ENCODE measurements at places on chromosomes 6 and 20.

GRCh38 chr6:163243692-163244589 is 170.6 kb upstream of the QKI start:
- no peak for DNase-seq

DNA sequence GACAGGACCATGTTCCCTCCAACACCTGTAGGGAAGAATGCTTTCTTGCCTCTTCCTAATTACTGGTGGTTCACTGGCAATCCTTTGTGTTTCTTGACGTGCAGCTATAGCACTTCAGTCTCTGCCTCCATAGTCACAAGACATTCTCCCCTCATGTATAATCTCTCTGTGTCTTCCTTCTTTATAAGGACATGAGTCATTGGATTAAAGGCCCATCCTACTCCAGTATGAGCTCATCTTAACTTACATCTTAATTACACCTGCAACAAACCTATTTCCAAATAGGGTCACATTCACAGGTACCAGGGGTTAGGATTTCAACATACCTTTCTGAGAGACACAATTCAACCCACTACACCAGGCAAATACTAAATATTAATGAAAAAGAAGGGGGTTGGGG is 213.6 kb downstream of the RNGTT start:
- DNase-seq = no peak

DNA sequence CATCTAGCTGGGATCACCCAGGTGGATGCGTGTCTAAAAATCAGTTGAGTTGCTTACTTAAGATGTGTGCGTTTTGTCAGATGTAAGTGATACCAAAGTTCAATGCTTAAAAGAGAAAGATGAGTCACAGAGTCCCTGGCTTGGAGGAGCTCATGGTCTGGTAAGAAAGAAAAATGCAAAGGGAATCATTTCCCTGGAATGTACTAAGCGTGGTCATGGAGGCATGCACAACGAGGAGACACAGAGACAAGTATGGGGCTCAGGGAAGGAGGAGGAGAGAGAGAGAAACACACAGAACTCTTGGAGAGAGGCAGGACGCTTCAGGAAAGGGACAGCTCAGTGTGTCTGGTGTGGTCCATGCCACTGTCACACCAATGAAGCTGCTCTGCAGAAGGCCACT is 186.9 kb upstream of the GMDS start:
- DNase-seq = no peak

DNA sequence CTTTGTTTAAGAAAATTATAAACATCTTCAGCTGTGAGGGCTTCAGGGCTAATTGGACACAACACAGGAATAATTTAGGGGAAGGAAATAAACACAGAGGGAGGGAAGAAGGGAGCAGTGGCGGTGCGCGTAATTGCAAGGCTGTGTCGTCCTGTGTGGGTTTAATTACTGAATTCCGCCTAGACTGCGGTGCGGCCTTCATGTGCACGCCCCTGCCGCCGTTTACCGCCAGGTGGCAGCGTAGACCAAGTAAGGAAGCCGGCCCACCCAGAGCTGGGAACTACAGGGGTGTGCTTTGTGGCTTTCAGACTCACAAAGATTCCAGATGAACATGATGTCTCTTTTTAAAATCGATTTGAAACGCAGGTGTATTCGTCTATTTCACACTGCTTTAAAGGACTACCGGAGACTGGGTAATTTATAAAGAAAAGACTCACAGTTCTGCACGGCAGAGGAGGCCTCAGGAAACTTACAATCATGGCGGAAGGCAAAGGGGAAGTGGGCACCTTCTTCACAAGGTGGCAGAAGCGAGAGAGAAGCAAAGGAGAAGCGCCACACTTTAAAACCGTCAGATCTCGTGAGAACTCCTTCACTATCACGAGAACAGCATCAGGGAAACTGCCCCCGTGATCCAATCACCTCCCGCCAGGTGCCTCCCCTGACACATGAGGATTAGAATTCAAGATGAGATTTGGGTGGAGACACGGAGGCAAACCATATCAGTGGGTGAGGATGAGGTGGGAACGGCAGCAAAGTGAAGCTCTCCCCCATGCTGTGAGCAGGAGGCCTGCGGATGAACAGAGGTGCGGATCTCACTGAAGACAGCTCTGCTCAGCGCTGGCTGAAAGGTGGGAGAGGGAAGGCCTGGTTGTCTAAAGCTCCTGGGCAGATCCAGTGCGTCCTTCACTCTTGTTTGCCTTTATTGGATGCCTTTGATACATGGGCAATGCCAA is 222.0 kb upstream of the PDE10A start:
- DNase-seq = peak; percentile 75

- no peak for DNase-seq
Observed at GRCh38 chr6:97841763-97842162, 558.7 kb upstream of the MMS22L start.

GRCh38 chr20:48431653-48432493 is 395.9 kb downstream of the PREX1 start:
- no peak for DNase-seq

DNA sequence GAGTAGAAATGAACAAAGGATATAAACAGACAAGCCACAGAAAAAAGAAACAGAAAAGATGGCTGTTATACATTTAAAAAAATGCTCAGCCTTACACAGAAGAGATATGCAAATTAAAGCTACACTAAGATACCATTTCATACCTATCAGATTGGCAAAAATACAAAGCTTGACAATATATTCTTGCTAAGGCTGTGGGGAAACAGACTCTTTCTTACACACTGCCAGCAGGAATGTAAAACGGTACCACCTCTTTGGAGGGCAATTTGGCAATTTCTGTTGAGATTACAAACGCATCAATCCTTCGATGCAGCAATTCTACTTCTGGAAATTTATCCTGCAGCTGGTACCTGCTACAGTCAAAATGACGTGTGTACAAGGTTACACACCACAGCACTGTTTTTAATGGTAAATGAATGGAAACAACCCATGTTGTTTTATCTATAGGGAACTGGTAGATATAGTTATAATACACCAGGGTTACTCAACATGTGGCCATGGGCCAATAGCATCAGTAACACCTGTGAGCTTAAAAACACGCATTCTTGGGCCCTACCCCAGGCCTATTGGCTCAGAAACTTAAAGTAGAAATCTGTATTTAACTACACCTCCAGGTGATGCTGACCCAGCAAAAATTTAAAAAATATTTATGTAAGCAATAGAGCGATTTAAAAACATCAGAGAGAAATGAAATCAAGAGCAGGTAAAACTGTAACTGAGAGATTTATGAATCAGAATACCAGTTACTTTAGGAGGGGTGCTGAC is 53.3 kb downstream of the TRAM2 start:
- no peak for DNase-seq

DNA sequence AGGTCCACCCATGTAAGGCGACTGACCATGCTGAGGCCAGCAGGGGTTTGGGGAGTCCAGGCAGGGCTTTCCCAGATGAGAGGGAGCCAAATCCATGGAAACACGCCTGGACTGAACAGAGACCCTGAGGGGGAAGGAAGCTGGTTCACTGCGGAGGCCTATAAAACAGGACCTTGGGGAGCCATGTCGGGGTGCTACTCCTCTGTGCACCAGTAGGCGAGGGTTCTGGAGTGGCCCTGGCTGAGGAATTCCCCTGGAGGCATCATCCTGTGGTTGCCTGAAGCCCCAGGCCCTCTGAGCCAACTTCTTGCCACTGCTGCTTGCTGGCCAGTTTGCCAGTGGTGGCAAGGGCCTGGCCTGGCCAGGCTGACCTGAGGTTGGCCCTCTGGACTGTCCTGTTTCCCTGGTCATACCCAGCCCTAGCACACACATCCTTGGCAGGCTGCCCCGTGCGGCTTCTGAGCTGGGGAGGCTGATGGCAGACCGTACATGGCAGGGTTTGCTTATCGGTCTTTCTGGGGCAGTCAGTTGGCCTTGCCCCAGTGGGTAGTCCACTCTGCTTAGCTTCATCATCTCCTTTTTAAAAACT is 2.2 kb upstream of the LRRN4 start:
- no peak for DNase-seq

- DNase-seq = no peak
Observed at GRCh38 chr6:64064919-64065318, 429.3 kb downstream of the PHF3 start.

DNA sequence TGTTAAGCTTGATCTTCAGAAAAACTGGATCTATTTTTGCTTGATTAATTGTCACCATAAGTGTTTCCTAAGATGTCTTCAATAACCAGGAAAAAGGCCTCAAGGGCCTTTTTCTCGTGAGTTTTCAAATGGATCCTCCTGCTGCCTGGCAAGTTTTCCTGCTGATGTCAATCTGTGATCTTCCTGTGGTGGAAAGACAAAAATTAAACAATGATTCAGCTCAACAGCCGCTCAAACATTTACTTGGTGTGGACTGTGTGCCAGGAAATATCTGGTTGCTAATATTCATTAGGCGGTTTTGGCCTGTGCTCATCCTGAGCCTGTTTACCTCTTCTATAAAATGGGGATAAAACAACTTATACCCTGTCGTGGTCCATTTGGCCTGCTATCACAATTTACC is 35.4 kb upstream of the SSTR4 start:
- no peak for DNase-seq

GRCh38 chr6:17091122-17091521 is 10.7 kb upstream of the STMND1 start:
- DNase-seq = no peak

- DNase-seq = no peak
Observed at GRCh38 chr6:129320892-129321291, 389.1 kb downstream of the ARHGAP18 start.

- DNase-seq = no peak
Observed at GRCh38 chr6:73042892-73043291, 182.4 kb downstream of the KHDC1L start.

DNA sequence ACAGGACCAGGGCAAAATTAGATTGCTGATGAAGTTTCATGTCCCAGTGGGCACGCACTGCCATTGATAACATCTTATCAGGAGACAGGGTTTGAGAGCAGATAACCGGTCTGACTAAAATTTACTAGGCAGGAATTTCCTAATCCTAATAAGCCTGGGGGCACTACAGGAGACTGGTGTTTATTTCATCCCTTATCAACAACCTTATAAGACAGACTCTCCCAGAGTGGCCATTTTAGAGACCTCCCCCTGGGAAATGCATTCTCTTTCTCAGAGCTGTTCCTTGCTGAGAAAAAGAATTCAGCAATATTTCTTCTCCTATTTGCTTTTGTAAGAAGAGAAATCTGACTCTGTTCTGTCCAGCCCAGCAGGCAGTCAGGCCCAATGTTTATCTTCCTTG is 423.4 kb upstream of the IMPG1 start:
- DNase-seq = no peak

DNA sequence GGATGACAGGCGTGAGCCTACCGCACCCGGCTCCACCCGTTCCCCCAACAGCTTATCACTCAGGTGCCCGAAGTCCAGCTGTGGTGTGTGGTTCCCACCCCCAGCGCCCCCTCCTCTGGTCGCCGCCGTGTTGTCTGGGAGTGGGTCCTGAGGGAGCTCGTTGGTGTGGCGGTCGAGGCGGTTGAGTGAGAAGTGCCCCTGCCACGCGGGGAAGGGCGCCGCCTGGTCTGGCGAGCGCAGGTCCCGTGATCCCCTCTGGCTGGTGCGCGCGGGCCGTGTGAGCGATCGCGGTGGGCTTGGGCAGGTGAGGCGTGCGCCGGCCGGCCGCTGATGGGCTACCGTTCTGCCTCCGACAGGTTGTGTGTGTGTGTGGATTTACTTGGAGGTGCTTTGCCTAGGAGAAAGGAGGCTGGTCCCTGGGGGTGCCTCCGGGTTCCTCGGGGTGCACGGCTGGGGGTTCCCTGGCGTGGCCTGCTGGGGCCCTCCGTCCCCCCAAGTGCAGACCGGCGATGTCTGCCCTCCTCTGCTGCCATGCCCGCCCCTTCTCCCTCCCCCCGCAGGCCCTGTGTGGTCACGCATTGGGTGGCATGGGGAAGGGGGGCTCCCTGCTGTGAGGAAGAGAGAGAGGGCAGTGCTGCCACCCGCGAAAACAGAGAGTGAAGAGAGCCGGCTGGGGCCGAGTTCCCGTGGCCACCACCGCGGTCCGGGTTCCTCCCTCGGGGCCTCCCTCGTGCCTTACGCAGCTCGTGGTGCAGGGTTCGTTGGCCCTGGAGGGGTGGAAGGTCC is 336.0 kb upstream of the DEFB115 start:
- no peak for DNase-seq

DNA sequence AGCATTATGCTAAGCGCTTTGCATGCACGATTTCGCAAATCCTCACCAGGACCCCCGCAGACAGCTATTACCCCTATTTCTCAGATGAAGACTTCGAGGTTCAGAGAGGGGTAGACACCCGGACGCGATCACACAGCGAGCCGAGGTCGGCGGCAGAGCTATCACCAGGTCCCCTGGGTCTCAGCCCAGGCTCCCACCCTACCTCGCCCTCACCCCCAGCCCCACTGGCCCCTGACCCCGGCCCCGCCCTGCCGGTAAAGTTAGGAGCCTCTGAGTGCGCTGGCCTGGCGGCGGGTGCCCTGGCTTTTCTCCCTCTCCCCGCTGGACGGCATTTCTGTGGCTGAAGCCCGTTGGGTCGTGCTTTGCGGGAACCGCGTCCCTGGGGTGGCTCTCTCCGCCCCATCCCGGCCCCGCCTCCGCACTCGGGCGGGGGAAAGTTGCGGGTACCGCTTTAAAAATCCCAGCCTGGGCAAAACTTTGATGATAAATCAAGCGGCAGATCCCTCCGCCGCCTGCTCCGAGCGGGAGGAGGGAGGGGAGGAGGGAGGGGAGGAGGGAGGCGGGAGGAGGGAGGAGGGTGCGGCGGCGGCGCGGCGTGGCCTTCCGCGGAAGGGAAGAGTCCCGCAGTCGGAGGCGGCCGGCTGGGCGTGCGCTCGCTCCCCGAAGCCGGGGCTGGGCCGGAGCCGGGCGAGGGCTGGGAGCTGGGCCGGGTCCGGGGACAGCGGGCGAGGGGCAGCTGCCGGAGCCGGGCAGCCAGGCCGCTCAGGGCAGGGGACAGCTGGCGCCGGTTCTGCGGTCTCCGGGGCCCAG is at the start of gene VSTM2L:
TSS of gene VSTM2L (plus strand) at position 624 of the 810 bp plus-strand sequence. CDS start 224 bp downstream, outside the sequence.
- no peak for DNase-seq

DNA sequence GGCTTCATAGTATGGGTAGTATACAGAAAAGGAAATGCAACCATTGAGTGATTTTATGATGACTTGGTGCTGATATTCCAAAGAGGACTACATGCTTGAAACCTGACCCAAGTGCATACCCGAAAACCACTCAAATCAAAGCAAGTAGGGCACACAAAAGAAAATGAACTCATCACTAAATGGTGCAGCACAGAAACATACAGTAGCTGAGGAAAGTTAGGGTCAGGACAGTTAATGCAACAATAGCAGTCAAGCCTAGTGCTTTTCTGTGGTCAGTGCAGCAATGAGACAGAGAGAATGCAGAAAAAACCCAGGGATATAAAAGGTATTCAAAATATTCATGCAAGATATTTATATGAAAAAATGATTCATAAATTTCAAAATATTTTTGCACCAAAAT is 711.1 kb downstream of the EPHA7 start:
- DNase-seq = no peak

- no peak for DNase-seq
Observed at GRCh38 chr6:166507809-166508564, 78.5 kb downstream of the RAMACL start.

DNA sequence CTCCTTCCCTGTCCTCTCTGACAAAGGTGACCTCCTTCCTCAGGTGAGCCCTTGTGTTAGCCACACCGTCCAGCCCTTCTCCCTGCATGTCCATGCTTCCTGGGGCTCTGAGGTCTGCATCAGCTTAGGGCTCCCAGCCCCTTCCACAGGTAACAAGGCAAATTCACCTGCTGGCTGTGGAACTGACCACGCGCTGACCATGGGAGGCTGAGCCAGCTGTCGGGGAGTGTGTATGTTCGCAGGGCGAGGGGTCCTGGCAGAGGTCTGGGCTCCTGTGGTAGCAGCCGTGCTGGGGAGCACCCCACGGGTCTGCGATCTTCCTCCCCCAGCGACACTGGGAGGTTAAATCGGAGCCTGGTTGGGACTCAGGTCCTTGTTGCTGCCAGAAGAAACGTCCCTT is 136.7 kb downstream of the PHACTR3 start:
- no peak for DNase-seq

GRCh38 chr20:37571033-37571432 is 43.4 kb upstream of the BLCAP start:
- DNase-seq = no peak

Measured in body of pancreas (tissue), 4 donors.